ENCODE measurements at places on chromosomes 11 and 22.

DNA sequence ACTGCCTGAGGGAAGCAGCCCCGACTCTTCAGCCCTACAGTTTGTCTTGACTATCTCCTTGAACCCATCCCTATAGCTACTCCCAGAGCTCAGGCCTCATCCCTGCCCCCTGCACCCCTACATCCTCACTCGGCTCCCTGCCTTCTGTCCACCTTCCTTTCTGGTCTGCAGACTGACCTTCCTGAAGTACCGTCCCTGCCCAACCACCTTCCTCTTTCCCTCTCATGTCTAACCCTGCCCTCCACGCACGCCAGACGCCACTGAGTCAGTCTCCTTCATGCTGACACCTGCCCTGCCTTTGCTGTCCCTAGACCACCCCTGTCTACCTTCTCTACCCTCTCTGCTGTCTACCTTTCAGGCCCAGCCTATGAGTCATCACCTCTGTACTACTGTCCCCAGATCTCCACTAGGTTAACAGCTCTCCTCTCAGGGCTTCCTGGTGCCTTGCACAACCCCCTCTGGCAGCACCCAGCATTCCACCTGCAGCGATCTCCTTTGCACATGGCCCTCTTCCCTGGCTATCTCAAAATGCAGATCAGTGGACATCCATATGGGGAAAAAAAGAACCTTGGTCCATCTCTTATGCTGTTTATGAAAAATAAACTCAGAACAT lies 8.9 kb downstream of the KCTD21 start:
- DNase-seq, result no peak

GRCh38 chr11:115869780-115870431 lies 365.7 kb upstream of the CADM1 start:
- peak; percentile 27 for DNase-seq

GRCh38 chr22:29691636-29692326 lies 28.0 kb upstream of the CABP7 start:
- peak; percentile 91 for DNase-seq

- DNase-seq, result no peak
These were observed 8.7 kb upstream of the ANKRD13D start for GRCh38 chr11:67280341-67280787.

- no peak for DNase-seq
These were observed 41.1 kb downstream of the RBFOX2 start for GRCh38 chr22:35987487-35987886.

GRCh38 chr11:62251698-62252097 lies 9.7 kb downstream of the SCGB1D2 start:
- no peak for DNase-seq
